ENCODE measurements at places on chromosomes 16 and 17.

DNA sequence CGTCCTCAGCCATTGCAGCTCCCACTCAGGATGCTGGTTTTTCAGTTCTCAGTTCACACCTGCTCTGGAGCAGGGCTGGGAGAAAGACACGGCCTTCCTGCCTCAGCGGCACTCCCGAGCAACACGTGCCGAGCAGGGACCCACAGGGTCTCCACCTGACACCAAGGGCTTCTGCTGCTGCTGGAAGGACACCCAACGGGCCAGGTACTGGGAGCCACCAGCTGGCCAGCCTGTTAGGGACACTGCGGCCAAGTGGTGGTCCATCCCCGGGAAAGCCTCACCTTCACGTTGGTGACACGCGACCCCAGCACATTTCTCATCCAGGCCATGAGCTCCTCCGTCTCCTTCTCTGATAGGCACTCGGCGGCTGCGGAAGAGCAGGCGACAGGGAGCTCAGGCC lies 8.1 kb downstream of the DNASE1 start:
- DNase-seq: no peak

- no peak for DNase-seq
Observed at GRCh38 chr16:84007965-84008364, 34.6 kb downstream of the SLC38A8 start.

DNA sequence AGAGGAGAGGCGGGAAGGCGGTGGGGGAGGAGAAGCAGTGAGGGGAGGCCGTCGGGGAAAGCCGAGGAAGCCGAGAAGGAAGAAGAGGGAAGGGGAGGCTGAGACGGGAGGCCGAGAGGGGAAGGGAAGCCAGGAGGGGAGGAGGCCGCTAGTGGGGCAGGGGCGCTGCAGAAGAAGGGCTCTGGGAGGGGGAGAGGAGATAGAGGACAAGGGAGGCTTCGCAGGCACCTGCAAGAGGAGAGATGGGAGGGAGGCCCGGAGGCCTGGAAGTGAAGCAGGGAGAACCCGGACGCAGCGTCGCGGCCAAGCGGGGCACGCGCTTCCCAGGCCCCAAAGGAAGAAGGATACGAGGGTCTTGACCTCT lies 2.3 kb downstream of the C17orf58 start:
- no peak for DNase-seq

GRCh38 chr17:22461460-22462145 lies 769.3 kb downstream of the KCNJ18 start:
- DNase-seq: no peak

DNA sequence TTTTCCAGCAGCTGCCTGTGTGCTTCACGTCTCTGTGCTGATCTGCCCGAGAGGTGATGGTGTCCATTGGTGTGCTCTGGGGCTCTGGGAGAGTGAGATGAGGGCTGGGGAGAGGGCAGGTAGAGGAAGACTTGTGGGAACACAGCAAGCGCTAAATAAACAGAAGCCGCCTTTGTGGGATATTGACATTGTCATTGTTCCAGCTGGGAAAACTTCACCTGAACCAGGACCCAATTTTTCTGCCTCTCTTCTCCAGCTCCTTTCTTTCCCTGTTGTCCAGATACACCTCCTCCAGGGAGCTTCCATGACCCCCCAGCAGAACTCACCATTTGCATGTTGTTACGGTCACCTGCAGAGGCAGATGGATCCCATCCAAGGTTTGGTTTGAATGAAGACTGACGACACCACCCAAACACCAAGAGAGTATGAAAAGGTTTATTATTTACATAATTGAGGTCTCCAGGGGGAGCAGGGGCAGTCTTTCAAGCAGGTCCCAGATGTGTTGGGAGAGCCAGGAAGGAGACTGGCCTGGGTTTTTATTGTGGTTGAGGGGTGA lies 3.6 kb upstream of the ITGA3 start:
- no peak for DNase-seq

- no peak for DNase-seq
Observed at GRCh38 chr17:41592601-41593305, 6.1 kb upstream of the KRT14 start.

GRCh38 chr17:35666070-35666469 lies 65.4 kb upstream of the RASL10B start:
- DNase-seq: no peak

GRCh38 chr16:2424061-2425007 lies 4.9 kb upstream of the CCNF start:
- DNase-seq: no peak

DNA sequence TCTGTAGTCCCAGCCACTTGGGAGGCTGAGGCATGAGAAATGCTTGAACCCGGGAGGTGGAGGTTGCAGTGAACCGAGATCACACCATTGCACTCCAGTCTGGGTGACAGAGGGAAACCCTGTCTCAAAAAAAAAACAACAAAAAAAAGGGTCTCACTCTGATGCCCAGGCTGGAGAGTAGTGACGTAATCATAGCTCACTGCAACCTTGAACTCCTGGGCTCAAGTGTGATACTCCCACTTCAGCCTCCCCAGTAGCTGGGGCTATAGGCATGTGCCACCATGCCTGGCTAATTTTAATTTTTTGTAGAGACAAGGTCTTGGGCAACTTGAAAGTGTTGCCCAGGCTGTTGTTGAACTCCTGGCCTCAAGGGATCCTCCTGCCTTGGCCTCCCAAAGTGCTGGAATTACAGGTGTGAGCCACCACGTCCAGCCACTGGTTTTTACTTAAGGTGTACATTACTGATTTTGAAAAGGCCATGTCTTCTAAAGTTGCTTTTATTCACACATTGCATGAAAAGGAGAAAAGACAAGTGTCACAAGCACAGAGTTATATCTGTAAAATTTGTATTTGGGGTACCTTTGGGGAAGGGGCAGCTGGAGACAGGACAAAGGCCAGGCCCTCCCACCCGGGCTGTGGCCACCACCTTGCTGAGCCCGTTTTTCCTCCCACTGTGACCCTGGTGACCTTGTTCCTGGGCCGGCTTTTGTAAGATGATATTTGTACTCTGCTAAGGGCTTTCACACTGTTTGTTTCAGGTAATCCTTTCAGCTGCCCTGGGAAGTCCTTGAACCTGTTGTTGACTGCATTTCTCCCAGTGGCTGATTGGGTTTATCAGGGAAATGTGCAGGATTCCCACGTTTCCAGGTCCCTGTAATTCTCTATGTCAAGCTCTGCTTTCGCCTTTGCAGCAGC lies 11.5 kb downstream of the GPT2 start:
- DNase-seq: no peak

DNA sequence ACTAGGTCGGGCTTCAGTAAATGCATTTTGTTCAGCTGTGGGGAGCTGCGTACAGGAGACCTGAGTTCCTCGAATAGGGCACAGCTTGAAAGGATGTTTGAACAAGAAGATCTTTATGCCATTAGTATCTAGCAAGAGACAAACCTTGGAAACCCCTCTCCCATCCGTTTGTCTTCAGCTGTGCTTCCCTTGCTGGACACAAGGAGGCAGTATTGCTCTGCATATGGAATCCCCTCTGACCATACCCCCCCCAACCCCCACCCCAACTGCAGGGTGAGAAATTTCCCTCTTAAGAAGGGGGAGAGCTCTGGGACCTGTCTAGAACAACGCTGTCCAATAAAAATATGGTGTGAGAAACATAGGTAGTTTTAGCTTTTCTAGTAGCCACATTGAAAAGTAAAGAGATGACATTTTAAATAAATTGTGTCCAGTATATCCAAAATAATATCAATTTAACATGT lies 1.6 kb downstream of the MRM1 start:
- peak; percentile 47 for DNase-seq

- DNase-seq: no peak
Observed at GRCh38 chr17:6472517-6472916, 28.3 kb downstream of the PIMREG start.

DNA sequence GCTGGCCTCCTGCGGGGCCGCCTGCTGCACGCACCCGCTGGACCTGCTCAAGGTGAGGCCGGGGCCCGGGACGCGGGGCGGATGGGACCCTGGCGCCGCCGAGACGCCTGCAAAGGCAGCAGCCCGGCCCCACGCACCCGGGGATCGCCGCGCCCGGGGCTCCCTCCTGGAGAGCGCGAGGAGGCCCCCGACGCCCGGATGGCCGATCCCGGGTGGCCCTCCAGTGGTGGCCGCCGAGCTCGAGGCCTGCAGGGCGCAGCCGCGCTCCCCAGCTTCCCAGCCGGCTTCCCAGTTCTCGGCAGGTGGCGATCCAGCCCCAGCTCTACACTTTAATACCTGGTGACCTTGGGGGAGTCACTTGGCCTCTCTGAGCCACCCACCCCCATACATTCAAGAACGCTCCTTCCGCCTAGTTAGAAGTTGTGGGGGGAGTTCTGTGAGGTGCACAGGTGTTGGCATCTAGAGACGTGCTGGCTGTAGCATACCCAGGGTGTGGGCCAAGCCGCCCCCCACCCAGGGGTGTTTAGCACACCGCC lies 452 bp downstream of the SLC25A10 start:
- no peak for DNase-seq

DNA sequence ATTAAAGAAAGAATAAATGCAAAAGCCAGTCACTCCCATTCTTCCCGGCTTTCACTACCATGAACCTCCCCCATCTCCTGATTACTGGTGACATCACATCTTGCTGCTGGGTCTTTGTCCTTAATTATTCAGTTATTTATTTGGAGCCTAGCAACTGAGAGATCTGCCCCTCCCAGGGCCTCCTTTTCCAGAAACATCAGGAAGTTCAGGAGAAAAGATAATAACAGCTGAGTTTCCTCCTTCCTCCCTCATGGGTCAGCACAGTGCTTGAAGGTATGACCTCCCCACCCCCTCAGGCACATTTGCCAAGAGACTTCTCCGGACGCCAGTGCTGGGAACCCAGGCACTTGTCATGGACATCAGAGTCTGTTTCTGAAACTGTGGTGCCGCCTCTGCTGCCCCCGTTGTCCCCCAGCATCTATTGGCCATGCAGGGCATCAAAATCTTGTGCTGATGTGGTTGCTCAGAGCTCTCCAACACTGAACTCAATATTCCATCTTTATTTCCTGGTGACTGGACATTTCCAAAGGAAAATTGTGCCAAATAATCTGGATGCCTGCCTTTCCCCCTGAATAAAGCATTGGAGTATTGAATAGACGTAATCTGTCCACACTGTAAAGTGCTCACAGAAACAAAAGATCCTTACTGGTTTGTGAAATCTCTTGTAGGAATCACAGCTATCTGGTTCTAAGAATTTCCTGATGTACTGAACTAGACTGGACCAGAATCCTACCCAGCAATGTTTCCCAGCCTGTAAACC lies 71.8 kb downstream of the ZNF18 start:
- DNase-seq: no peak

DNA sequence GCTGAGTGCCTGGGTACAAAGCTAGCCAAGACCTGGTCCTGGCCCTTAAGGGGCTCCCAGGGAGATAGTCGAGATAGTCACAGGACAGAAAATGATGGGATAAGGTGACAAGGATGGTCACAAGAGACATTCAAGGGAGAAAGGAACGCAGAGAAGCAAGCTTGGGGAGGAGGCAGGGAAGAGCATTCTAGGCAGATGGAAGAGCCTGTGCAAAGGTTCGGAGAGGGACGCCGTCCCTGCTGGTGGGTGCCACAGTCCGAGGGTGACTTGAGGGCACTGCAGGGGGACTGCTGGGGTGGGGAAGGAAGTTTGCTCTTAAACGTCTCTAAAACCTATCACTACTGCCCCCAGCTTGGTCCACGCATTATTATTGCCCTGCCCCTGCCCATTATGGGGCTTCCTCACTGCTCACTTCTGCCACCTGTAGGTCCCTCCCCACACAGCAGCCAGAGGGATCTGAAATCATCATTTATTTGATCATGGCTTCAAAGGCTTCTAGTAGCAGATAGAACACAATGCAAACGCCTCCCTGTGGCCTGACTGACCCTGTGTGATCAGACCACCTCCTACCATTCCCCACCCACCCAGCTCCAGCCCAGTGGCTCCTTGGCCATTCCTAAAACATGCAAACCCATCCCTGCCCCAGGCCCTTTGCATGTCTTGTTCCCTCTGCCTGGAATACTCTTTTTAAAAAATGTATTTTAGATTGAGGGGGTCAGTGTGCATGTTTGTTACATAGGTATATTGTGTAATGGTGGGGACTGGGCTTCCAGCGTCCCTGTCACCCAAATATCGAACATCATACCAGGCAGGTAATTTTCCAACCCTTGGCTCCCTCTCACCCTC lies 60.3 kb downstream of the RMI2 start:
- no peak for DNase-seq

GRCh38 chr17:51731941-51732722 lies 426.4 kb downstream of the CA10 start:
- no peak for DNase-seq

- DNase-seq: no peak
Observed at GRCh38 chr17:46978489-46979146, 435 bp downstream of the RPRML start.

DNA sequence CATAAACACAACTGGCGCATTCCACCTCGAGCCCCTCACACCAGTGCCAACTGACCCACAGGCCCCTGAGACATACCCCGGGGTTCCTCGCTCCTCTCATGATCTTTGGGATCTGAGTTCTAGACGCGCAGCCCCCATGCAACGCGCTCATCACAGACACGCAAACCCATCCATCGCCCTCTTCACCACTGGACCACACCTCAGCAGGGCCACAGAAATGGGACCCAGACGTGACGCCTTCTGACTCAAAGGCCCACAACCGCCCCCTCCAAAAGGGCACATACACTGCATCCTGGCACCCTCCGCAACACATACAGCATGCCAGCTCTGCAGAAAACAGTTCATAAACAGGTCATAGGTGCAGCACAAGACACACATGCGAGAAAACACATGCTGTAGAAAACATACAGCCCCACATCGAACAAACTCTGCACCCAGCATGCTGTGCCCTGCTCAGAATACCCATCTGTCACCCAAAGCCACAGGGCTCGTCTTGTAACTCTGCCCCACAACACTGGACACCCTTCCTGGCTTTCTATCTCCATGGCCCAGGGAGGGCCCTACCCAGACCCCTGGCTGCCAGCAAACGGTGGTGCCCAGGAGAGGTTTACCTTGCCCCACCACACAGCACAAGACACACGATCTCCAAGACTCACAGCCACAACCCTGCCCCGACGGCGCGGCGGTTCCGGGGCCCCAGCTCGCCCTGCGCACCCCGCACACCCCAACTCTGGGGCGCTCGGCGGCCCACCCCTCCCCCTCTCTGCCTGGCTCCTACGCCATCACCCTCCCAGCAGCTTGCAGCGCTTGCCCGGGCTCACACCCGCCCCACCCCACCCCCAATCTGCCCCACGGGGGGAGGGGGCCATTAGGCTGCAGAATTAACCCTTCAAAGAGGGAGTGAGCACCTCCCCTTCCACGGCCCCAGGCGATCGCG lies 887 bp downstream of the ZBTB4 start:
- peak; percentile 78 for DNase-seq

- DNase-seq: peak; percentile 88
Observed at GRCh38 chr16:53090591-53091411, 36.0 kb downstream of the CHD9 start.

DNA sequence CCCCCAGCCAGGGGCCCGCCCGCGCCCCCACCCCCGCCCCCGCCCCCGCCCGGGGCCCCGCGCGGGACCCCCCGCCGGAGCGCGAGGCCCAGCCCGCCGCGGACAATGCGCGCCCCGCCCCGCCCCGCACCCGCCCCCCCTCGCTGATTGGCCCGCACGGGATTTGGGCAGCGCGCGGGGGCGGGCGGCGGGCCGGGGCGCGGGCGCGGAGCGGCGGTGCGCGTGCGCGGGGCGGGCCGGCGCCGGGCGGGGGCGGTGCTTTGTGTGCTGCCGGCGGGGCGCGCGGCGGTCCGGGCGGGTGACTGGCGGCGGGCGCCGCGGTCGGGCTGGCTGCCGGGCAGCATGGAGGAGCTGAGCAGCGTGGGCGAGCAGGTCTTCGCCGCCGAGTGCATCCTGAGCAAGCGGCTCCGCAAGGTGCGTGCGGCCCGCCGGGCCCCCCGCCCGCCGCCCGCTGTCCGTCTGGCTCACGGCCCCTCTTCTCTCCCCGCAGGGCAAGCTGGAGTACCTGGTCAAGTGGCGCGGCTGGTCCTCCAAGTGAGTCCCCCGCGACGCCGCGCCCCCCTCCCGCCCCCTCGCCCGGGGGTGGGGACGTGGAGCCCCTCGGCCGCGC lies at the start of gene CBX2:
Gene CBX2, plus strand, starts transcription at position 255 of the 610 bp plus-strand sequence. Its CDS starts 88 bp downstream, at position 343.
- peak; percentile 86 for DNase-seq

All from head of caudate nucleus (tissue), 42 donors.